ENCODE measurements at places on chromosomes 13 and 19.
A peak's percentile ranks its signal among the peaks of the same experiment; 100 is the strongest.

GRCh38 chr13:51158880-51159518 is 47.9 kb upstream of the C13orf42 start:
- no peak for DNase-seq

- no peak for DNase-seq
Measured at GRCh38 chr19:21593008-21593481, 87.6 kb downstream of the ZNF429 start.

GRCh38 chr13:113151745-113152690 is 6.4 kb upstream of the PROZ start:
- peak; percentile 19 for DNase-seq

DNA sequence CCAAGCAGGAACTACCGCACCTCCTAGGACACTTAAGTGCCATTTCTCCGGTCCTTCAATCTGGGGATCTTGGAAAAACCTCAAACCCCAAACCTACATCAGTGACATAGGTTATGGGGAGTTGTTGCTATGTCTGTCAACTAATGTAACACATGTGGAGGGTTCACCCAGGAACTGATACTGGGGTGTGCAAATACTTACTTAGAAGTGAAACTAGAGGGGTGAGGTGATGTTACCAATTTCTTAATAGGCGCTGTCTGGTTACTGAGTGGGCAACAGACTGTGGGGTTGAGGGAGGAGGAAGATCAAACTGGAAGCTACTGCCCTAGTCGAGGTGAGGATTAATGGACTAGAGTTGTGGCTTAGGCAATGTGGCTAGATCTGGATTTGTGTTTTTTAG is 1.9 kb downstream of the ZNF586 start:
- DNase-seq, result no peak

DNA sequence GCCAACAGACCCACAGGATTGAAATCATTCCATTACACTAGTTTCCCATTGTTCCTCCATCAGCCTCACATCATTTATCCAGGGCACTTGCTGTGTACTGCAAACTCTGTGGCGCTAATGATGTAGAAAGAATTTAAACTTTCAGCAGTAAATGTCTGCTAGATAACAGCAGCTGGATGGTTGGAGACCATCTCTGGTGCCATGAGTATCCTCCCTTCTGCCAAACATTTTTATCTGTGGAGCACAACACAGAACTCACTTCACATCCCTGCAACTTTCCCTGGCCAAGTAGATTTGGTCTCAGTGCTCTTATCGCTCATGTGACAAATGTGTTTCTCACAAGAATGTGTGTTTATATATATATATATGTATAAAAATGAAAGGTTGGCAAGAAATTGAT is 481.9 kb downstream of the FGF9 start:
- DNase-seq, result no peak

- no peak for DNase-seq
Measured at GRCh38 chr19:6238643-6239281, 41.0 kb downstream of the MLLT1 start.
